ENCODE measurements at places on chromosomes 16 and 17.

DNA sequence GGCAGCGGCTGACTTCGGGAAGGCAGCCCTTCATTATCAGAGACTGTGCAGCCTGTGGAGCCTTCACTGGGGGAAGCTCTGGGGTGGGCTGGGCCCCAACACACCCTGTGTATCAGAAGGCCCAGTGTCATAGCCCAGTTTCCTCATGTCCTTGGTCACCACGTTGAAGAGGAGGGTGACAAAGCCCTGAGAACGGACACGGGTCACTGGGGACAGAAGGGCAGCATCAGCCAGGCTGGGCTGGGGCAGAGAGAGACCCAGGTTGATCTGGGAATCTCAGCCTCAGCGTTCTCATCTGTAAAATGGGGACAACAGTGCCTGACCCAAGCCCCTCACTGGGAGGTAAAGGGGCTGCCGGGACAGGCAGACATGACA lies 19.3 kb downstream of the B9D1 start:
- DNase-seq, result no peak

GRCh38 chr17:34633351-34633750 lies 54.0 kb downstream of the TMEM132E start:
- DNase-seq, result no peak

GRCh38 chr16:2827374-2827791 lies 2.7 kb upstream of the ZG16B start:
- DNase-seq, result no peak

- peak; percentile 88 for DNase-seq
These were observed 8.1 kb upstream of the KIFC3 start for GRCh38 chr16:57810197-57811031.

- no peak for DNase-seq
These were observed 83.6 kb upstream of the NKD1 start for GRCh38 chr16:50464325-50465290.

DNA sequence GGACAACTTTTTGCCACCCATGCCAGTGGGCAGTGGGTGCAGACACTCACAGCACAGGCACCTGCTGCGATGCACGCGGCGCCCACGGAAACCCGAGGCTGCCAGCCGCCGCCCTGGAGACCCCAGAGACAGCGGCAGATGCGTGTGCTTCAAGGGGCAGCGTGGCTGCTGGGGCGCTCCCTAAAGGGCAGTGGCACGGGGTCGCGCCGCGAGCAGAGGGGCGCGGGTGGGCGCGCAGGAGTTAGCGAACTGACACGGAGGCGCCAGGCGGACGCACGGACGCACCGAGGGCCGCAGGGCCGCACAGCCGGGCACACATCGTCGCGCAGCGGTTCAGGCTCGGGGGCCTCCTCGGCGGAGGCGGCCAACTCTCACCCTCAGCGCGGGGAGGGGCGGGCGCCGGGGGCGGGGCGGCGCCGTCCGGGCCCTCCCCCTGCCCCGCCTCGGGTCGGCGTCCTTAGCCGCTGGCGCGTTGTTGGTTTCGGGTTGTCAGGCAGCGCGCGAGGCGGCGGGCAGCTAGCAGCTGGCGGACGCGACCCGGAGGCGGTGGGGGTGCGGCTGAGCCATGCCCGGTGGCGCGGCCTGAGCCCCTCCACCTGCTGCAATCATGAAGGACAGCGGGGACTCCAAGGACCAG lies at the start of gene KIF19:
TSS of gene KIF19 (plus strand) at position 484 of the 637 bp plus-strand sequence. CDS start at position 608, 124 bp downstream.
- DNase-seq, result no peak

Measured in HL-60 (cell line).